ENCODE measurements at places on chromosomes 11 and 22.

DNA sequence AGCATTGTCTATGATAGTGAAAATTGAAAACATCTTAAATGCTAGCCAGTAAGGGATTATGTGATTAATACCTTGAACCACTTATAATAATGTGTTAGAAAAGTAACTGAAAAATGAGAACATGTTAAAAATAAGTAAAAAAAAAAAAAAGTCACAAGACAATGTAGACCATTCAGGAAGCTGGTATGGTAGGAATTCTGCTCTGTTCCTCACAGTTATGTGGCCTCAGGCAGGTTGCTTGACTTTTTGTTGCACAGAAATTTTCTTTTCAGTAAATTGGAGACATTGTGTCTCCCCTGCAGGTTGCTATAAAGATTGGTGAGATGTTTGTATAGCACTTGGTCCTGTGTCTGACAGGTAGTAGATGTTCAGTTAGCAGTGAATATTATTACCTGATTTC, 17.3 kb upstream of the PLET1 start:
- no peaks in the 10 kb centered on the region for H3K27me3 ChIP-seq
- H3K4me1 ChIP-seq, result peaks cover 7% of the 10 kb centered on the region
- no peaks in the 10 kb centered on the region for H3K36me3 ChIP-seq
- no peak for DNase-seq
- no peak overlapping the region for H3K27ac ChIP-seq
- H3K4me3 ChIP-seq, result no peak overlapping the region

GRCh38 chr11:14861680-14862079, 30.4 kb downstream of the CYP2R1 start:
- DNase-seq, result no peak
- no peaks in the 10 kb centered on the region for H3K27me3 ChIP-seq
- no peaks in the 10 kb centered on the region for H3K4me1 ChIP-seq
- H3K27ac ChIP-seq, result no peak overlapping the region

DNA sequence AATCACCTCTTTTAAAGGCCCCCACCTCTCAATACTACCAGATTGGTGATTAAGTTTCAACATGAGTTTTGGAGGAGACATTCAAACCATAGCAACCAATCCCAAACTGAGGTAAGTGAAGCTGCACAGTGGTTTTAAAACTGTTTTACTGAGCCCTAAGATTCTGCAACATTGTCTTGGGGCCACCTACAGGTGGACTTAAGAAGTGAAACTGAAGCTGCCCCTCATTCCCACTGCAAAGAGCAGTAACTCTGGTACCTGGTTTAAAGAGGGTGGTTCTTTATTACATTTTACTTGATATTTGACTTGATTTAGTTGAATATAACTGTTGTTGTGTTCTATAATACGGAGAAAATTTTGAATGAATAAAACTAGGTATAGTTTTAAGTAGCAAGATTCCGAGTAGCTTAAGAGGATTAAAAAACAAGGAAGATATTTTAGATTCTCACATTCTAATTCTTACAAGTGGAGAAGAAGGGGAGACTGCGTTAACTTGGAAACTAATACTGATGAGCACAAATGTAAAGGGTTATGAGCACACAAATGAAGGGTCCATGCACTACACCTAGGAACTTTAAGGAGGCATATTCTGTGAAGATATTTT, 26.7 kb downstream of the SYT9 start:
- peaks cover 3% of the 10 kb centered on the region for H3K4me1 ChIP-seq
- no peak overlapping the region for H3K27ac ChIP-seq
- DNase-seq, result no peak
- H3K36me3 ChIP-seq, result no peaks in the 10 kb centered on the region

DNA sequence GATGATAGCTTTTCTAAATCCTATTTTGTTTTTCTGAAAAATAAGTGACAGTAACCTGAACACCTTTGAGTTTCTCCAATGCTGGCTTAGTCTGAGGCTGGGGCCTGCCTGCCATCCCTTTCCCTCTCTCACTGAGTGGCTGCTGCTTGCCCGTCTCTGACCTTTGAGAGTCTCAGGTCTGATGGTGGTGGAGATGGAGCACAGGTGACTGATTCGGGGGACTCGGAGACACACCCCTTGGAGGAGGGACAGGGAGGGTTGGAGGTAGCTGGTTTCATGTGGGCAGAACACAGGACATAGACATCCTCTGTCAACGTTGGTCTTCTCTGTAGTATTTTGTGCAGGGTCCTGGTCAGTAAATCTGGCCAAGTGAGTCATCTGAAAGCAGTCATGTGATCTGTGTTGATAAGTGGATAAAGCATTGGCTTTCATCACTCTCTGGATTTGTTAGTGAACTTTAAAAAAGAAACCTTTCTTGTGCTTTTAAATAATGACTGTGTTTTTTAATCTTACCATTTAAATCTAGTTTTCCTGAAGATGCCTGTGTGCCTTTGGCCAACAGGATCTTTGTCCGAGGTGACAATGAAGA, 47.1 kb upstream of the CLDN5 start:
- no peak overlapping the region for H3K27ac ChIP-seq
- H3K27me3 ChIP-seq, result peaks cover 17% of the 10 kb centered on the region
- no peak for DNase-seq
- H3K4me1 ChIP-seq, result peaks cover under 1% of the 10 kb centered on the region
- no peaks in the 10 kb centered on the region for H3K36me3 ChIP-seq

DNA sequence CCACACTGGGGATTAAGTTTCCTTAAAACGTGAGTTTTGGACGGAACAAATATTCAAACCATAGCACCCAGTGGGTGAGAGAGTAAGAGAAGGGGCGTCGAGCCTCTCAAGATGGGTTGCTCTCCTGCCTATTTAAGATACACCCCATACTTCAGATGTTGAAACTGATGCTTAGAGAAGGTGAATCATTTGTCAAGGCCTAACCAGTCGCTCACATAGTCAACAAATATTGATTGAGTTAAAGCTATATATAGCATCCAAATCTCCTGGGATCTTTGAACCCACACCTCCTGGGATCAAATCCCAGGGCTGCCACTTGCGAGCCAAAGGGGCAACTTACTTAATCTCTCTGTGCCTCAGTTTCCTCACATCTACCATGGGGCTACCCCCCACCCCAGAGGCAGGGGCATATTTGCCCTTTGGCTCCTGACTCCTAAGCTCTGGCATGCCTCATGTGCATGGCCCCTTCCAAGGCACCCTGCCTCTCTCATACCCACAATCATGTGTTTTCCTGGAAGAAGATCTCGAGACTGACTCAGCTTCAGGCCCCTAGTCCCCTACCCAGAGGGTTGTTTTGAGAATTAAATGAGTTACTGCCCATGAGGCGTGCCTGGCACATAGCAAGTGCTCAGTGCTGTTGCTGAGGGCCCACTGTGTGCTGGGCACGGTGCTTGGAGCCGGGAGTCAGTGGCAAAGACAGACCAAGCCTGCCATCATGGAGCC, 19.0 kb upstream of the PDGFB start:
- DNase-seq, result no peak
- H3K4me3 ChIP-seq, result no peak overlapping the region
- H3K36me3 ChIP-seq, result no peaks in the 10 kb centered on the region
- H3K4me1 ChIP-seq, result peaks cover 6% of the 10 kb centered on the region
- H3K27ac ChIP-seq, result no peak overlapping the region
- no peaks in the 10 kb centered on the region for H3K27me3 ChIP-seq

DNA sequence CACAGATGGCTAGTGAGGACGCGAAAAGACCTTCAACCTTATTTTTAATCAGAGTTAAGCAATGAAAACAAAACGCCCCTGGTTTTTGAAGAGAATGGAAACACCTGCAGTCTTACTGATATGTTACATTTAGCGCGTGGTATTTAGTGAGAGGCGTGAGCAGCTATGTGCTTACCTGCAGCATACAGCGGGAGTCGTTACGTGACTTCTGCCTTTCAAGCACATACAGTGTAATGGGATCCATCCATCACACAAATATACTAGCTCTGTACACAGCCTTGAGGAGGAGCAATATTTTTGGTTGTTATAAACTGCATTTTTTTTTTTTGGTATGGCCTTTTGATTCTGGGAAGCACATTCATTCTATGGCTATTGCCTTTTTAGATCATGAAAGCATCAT, 5.5 kb downstream of the KRTAP5-2 start:
- peaks cover 41% of the 10 kb centered on the region for H3K27me3 ChIP-seq
- no peaks in the 10 kb centered on the region for H3K36me3 ChIP-seq
- no peak for DNase-seq
- peaks cover 10% of the 10 kb centered on the region for H3K4me1 ChIP-seq

- peaks cover 15% of the 10 kb centered on the region for H3K27me3 ChIP-seq
- no peak for DNase-seq
- H3K4me1 ChIP-seq, result peaks cover 27% of the 10 kb centered on the region
- no peak overlapping the region for H3K27ac ChIP-seq
- no peak overlapping the region for H3K4me3 ChIP-seq
Observed at GRCh38 chr11:57484141-57484710, 23.9 kb downstream of the RTN4RL2 start.

GRCh38 chr11:116412118-116412889, 360.5 kb downstream of the BUD13 start:
- no peaks in the 10 kb centered on the region for H3K4me1 ChIP-seq
- H3K27ac ChIP-seq, result no peak overlapping the region
- no peak overlapping the region for H3K4me3 ChIP-seq
- no peak for DNase-seq
- peaks cover 10% of the 10 kb centered on the region for H3K27me3 ChIP-seq
- H3K36me3 ChIP-seq, result no peaks in the 10 kb centered on the region

- H3K4me3 ChIP-seq, result no peak overlapping the region
- no peak overlapping the region for H3K27ac ChIP-seq
- no peak for DNase-seq
- no peaks in the 10 kb centered on the region for H3K36me3 ChIP-seq
- no peaks in the 10 kb centered on the region for H3K27me3 ChIP-seq
Observed at GRCh38 chr11:108967571-108967970, 302.7 kb downstream of the DDX10 start.

- no peaks in the 10 kb centered on the region for H3K36me3 ChIP-seq
- DNase-seq, result no peak
- no peak overlapping the region for H3K4me3 ChIP-seq
- H3K27me3 ChIP-seq, result no peaks in the 10 kb centered on the region
- H3K27ac ChIP-seq, result no peak overlapping the region
- peaks cover 3% of the 10 kb centered on the region for H3K4me1 ChIP-seq
Observed at GRCh38 chr11:68106165-68106940, 14.8 kb downstream of the CHKA start.

DNA sequence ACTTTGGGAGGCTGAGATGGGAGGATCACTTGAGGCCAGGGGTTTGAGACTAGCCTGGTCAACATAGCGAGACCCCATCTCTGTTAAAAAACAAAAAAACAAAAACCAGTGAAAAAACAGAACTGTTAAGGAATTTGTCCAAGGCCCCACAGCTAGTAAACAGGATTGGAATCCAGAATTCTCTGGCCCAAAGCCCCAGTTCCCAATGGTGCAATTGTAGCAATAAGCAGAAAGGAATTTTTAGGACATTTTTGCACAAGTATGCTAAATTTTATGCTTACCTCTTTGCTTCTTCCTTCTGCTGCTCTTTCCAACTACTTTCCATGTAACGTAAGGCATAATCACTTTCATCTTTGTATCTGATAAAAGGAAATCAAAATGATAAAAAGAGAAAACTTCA, 11.6 kb downstream of the MISFA start:
- H3K27ac ChIP-seq, result no peak overlapping the region
- H3K27me3 ChIP-seq, result no peaks in the 10 kb centered on the region
- H3K4me3 ChIP-seq, result no peak overlapping the region
- H3K4me1 ChIP-seq, result no peaks in the 10 kb centered on the region
- DNase-seq, result no peak

- no peak overlapping the region for H3K4me3 ChIP-seq
- peaks cover 40% of the 10 kb centered on the region for H3K36me3 ChIP-seq
- H3K27ac ChIP-seq, result no peak overlapping the region
- H3K4me1 ChIP-seq, result no peaks in the 10 kb centered on the region
- H3K27me3 ChIP-seq, result no peaks in the 10 kb centered on the region
- DNase-seq, result no peak
Observed at GRCh38 chr11:111834432-111835163, 36.8 kb downstream of the ALG9 start.

DNA sequence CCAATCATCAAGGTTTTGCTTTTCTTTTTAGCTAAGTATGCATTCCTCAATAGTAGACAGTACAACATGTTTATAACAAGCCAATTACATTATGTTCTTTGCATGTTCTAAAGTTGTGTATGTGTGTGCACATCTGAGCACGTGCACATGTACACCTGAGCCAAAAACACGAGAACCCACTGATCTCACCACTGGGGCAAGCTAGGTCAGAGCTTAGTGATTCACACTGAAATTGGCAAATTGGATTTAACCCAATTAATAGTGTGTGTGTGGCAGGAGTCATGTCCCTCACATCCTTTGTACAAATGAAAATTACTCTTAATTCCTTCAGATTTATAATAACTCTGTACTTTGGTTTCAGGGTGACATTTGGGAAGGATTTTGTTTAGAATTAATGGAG, 145.7 kb upstream of the TEAD1 start:
- H3K27ac ChIP-seq, result no peak overlapping the region
- no peaks in the 10 kb centered on the region for H3K27me3 ChIP-seq
- no peaks in the 10 kb centered on the region for H3K4me1 ChIP-seq
- H3K4me3 ChIP-seq, result no peak overlapping the region
- peaks cover 28% of the 10 kb centered on the region for H3K36me3 ChIP-seq

GRCh38 chr11:92048415-92048814, 176.2 kb upstream of the FAT3 start:
- no peaks in the 10 kb centered on the region for H3K27me3 ChIP-seq
- H3K36me3 ChIP-seq, result no peaks in the 10 kb centered on the region
- no peaks in the 10 kb centered on the region for H3K4me1 ChIP-seq
- no peak for DNase-seq
- H3K27ac ChIP-seq, result no peak overlapping the region
- H3K4me3 ChIP-seq, result no peak overlapping the region

- peaks cover 30% of the 10 kb centered on the region for H3K4me1 ChIP-seq
- H3K27me3 ChIP-seq, result no peaks in the 10 kb centered on the region
- peaks cover 25% of the 10 kb centered on the region for H3K36me3 ChIP-seq
- no peak for DNase-seq
- H3K4me3 ChIP-seq, result no peak overlapping the region
- no peak overlapping the region for H3K27ac ChIP-seq
Observed at GRCh38 chr11:106087815-106088435, 10.5 kb downstream of the AASDHPPT start.

- H3K27ac ChIP-seq, result no peak overlapping the region
- H3K4me1 ChIP-seq, result peaks cover 12% of the 10 kb centered on the region
- no peak for DNase-seq
- no peaks in the 10 kb centered on the region for H3K36me3 ChIP-seq
Observed at GRCh38 chr11:60991457-60991856, 20.0 kb downstream of the CD6 start.

All from suprapubic skin (tissue), 4 donors.